Hair follicular keratinocyte (primary cell): ENCODE measurements at places on chromosomes 3 and 15. TPM values are rescaled to one million over a fixed set of nuclear protein-coding genes. Genes with fewer than 3 reads are reported as not detected.

The LYZL4 gene
- not detected in 2 replicates for total RNA-seq

The DPPA2 gene
- total RNA-seq: not detected in 2 replicates

The C2CD4A gene
- not detected in 2 replicates for total RNA-seq

The MOBP gene
- not detected in 2 replicates for total RNA-seq

The MELTF gene
- total RNA-seq: 9.6 and 13.8 TPM in 2 replicates

The LRRC2 gene
- total RNA-seq: under 0.01 and 0.08 TPM in 2 replicates

The VILL gene
- total RNA-seq: 3.5 and 5.2 TPM in 2 replicates

The CASR gene
- total RNA-seq: not detected in 2 replicates

The PP2D1 gene
- total RNA-seq: not detected in 2 replicates

The MAP1A gene
- total RNA-seq: 0.39 and 0.42 TPM in 2 replicates

The PLD1 gene
- 7.7 and 8.5 TPM in 2 replicates for total RNA-seq

The NRG4 gene
- total RNA-seq: 0.19 and 0.47 TPM in 2 replicates

The SQOR gene
- 159 and 198 TPM in 2 replicates for total RNA-seq

The CKMT1A gene
- 89.3 and 94.9 TPM in 2 replicates for total RNA-seq

The EPHB3 gene
- 4.2 and 6.7 TPM in 2 replicates for total RNA-seq

The THSD4 gene
- 38.0 and 81.8 TPM in 2 replicates for total RNA-seq
